ENCODE measurements at places on chromosomes 11 and 22.

- DNase-seq: no peak
Measured at GRCh38 chr11:3227568-3228444, 4.4 kb downstream of the MRGPRE start.

DNA sequence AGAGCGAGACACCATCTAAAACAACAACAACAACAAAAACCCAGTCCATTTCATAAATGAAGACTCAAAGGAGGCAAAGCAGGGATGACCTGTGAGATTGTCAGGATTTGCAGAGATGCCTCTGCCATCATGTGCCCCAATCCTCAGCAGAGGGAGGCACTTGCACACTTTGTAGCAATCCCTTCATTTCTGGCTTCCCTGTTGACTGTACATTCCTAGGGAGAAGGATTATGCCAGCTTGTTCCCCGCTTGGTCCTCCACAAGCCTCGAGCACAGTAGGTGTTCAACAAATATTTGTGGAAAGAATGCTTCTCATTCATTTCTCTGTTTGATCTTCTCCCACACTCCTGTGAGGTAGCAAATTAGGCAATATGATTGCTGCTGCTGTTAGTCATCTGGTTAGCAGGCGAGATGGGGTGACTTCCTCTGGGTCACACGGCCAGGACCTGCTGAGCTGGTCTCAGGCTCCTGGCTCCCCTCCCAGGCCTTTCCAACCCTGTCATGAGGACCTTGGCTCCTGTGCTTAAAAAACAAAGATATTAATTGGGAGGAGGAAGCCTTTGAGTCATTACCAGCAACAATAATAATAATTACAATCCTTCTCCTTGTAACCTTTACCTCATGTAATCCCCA lies 34.1 kb downstream of the LIF start:
- DNase-seq: peak; percentile 60

- DNase-seq: no peak
Measured at GRCh38 chr11:65571420-65571819, 918 bp upstream of the FAM89B start.

GRCh38 chr11:24708616-24709015 lies 211.8 kb downstream of the LUZP2 start:
- DNase-seq: no peak

- DNase-seq: no peak
Measured at GRCh38 chr11:70688142-70688541, 289.8 kb downstream of the CTTN start.

- DNase-seq: no peak
Measured at GRCh38 chr11:96317985-96318384, 25.0 kb downstream of the MAML2 start.

DNA sequence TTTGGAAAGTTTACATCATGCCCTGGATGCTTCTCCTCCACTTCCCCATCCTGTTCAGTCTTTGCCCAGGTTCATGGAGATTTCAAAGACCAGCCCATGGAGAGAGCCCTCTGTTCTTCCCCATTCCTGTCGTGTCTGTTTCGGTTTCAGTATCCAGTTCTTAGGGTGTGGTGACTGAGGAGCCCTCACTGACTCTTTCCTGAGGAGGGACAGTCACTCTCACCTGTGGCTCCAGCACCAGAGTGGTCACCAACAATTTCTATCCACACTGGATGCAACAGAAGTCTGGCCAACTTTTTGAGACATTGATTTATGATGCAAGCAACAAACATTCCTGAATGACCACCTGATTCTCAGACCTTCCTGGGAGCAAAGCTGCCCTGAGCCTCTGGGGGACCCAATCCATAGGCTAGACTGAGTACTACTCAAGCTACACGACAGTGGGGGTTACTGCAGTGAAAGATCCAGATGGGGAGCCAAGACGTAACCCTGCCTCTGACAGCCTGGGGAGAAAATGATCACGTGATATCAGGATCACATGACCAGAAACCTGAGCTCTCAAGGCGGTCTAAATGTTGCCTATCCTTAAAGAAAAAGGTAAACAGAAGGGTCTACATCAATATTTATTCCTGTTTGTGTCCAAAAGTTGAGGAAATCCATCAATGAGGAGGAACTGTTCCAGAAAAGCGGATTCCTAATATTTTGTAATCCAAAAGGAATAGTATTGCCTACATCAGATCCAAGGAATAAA lies 76.2 kb upstream of the VPREB1 start:
- no peak for DNase-seq

DNA sequence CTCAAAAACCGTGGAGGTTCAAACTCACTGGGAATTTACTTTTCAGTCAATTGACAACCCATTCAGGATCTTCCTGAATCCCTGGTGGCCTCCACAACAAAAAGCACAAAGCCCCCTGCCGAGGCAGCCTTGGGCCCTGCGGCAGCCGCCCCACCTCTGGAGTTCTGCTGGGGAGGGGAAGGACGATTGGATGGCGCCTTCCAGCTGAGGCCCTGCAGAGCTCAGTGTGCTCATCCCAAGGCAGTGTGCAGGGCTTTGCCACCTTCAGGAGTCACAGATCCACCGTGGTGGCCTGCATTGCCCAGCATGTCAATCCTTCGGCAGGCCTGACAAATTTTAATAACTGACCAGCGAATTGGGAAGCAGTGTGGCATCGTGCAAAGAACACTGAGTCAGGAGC lies 7.4 kb downstream of the ZFTA start:
- no peak for DNase-seq

DNA sequence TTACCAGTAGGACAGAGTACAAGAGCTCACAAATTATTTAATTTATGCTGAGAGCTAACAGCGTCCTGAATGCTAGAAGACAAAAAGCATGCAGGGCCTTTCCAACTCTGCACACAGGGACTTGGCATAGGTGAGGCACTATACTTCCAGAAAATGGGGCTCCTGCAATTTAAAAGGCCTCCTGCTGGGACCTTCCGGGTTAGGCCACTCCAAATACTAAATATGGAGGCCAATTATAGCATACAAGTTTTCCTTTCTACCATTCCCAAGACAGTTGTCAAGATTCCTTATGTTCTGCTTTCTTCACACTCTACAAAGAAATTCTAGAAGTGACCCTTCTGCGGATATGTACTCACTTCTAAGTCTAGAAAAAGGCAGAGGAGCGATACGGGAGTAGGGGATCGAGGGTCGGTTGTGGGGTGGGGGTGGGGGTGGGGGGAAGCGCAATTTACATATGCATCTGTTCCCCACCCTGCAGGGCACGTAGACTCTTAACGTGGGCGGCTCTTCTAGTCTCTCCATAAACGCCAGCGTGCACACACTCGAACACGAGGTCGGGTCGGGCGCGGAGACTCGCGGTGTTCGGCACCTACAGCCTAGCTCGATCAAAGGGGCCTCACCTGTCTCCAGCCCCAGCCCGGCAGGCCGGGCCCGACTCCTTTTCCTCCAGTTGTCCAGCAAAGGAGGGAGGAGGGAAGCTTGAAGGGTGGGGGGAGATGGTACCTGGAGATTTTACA lies 728 bp downstream of the DCUN1D5 start:
- peak; percentile 61 for DNase-seq

DNA sequence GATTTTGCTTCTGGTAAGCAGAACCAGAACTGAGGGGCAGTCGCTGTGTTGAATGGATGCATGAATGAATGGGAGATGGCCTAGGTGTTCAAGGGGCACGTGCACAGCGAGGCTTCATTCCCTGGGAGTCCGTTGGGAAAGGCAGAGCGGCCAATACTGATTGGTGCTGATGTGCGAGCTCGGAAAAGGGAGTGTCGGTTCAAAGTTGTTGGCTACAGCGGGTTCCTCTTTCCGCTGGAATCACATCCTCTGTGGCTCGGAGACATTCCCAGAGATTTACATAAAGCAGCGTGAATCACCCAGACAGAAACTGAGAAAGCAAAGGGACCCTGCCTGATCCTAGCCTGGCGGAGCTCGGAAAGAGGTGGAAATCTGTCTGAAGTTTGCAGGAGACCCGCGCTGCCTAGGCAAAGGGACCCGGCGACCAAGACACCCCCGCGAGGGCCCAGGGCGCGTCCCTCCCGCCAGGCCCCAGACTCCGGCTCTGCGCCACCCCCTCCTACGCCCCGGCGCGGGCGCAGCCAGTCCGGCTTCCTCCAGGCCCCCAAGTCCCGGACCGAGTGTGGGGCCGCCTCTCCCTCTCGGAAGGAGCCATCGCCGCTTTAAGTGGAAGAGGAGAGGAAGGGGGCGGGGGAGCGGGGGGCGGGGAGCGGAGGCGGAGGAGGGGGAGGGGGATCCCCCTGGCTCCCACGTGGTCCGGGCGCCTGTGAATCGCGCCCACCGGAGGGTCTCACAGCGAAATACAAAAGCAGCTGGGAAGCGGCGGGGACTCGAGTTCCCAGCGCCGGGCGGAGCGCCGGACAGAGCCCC lies at the start of gene FJX1:
TSS of gene FJX1 (plus strand) at position 774 of the 810 bp plus-strand sequence. CDS start 177 bp downstream, outside the sequence.
- peak; percentile 90 for DNase-seq

DNA sequence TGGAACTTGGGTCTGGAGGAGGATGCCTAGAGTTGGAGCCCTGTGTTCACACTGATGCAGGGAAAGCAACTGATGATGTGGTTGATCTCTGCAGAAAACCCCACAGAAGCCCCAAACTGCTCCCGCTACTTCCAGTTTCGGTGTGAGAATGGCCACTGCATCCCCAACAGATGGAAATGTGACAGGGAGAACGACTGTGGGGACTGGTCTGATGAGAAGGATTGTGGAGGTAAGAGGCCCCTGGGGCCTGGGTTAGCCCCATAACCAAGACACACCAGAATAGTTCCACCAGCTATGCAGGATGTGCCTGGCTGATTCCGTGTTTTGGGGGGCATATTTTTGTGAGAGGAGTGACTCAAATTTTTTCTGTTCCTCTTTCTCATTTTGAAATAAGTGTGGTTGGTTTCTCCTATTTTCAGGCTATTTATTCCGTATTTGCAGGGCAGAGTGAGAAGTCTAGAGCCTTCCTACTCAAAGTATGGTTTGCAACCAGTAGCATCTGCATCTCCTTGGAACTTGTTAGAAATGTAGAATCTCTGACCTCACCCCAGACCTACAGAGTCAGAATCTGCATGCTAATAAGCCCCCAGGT lies 137.3 kb upstream of the SORL1-AS1 start:
- DNase-seq: no peak

GRCh38 chr11:43542750-43543712 lies 137.5 kb upstream of the HSD17B12 start:
- DNase-seq: no peak

DNA sequence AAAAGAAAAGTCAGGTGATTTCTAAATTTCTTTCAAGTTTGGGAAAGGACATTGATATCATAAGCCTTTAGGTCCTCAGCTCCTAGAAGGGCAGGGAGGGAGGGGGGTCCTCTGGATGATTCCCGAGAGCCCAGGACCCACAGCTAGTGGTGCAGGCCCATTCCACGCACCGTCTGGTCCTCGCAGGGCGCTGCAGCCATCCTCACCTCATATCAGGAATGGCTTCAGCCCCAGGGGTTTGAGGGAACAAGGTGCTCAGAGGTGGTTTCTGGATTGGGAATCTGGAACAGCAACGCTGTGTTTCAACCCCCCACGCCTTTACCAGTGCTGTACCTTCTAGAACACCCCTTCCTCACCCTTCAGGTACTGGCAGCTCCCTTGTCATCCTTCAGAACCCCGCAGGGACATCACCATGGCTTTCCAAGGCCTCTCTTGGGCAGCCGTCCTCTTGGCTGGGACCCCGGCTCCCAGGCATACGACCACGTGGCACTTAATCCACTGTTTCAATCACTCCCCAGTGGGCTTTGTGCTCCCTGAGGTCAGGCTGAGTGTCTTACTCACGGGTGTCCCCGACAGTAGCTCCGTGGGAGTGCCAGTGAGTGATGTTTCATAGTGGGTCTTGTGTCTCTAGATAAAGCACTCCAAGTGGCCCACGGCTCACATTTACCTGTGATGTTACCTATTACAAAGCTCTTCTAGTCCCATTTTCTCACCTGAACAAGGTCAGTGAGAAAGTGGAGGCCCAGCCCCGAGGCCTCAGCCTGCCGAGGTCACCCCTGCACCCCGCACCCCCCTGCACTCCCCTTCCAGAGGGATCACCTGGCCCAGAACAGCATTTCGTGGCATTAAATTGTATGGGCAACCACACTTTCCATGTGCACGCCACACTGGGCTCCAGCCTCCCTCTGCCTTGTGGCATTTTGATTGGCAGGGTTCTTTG lies 93.9 kb downstream of the MORC2 start:
- DNase-seq: no peak

- no peak for DNase-seq
Measured at GRCh38 chr11:93700830-93701229, 39.3 kb downstream of the CEP295 start.

- DNase-seq: peak; percentile 28
Measured at GRCh38 chr11:76008474-76008873, 193.5 kb downstream of the UVRAG start.

- DNase-seq: peak; percentile 6
Measured at GRCh38 chr11:111069066-111069465, 176.5 kb upstream of the POU2AF2 start.

DNA sequence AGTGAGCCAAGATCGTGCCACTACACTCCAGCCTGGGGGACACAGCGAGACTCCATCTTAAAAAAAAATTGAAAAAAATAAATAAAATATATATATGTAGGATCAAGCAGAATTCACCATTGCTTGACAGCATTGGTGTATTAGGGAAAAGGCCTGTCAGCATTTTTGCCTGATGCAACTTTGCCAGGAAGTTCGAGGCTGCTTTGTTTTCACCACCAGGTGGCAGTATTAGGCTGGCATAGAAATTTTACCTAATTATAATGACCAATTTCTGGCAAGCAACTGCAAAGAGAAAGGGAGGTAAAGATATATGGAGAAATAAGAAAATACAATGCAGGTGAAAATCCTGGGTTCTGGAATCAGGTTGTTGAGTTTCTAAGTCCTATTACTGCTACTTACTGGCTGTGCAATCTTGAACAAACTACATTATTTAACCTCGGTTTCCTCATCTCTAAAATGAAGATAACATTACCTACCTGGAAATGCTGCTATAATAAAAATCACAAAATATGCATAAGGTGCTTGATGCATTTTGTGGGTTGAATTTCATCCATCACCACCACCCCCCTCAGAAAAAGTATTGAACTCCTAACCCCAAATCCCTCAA lies 24.7 kb downstream of the LAYN start:
- peak; percentile 84 for DNase-seq

GRCh38 chr22:29154364-29155048 lies 51.2 kb upstream of the EMID1 start:
- peak; percentile 79 for DNase-seq

DNA sequence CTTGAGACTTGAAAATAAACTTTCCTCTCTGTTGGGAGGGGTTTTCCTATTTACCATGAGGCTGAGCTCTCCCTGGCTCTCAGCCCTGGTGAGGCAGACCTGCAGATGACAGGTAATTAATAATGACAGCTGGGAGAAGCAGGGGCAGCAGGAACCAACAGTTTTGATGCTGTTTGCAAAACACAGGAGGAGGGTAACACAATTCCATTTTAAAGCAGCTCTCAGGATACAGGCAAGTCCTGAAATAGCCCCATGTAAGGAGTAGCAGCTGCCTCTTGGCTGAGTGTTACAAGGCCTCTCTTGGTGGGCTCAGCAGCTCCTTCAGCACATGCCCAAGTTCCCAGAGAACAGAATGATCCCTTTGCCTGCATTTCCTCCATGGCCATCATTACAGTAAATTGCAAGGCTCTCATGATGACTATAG lies 13.3 kb downstream of the PARVA start:
- DNase-seq: no peak

GRCh38 chr11:69705901-69706787 lies 2.3 kb upstream of the FGF19 start:
- no peak for DNase-seq

GRCh38 chr22:43855431-43855830 lies 6.9 kb downstream of the SULT4A1 start:
- no peak for DNase-seq

- peak; percentile 55 for DNase-seq
Measured at GRCh38 chr11:129853518-129854231, 38.0 kb downstream of the TMEM45B start.

All from dermis blood vessel endothelial cell (primary cell).